Effector memory CD4-positive, alpha-beta T cell (primary cell): ENCODE measurements at places on chromosomes 3 and 15.

DNA sequence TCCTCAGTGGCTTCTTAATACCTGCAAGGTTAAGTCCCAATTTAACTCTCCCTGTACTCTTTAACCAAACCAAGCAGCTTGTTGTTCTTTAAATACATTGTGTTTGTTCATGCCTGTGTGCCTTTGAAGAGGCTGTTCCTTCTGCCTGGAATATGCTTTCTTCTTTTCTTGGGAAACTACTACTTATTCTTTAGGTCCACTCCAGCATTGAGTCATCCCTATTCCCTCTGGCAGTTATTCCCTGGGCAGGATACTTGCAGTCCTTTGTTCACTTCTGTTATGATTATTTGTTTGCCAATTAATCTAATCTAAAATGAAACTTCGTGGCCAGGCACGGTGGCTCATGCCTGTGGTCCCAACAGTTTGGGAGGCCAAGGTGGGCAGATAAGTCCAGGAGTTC, 139.3 kb downstream of the ZNF609 start:
- no peak for DNase-seq

DNA sequence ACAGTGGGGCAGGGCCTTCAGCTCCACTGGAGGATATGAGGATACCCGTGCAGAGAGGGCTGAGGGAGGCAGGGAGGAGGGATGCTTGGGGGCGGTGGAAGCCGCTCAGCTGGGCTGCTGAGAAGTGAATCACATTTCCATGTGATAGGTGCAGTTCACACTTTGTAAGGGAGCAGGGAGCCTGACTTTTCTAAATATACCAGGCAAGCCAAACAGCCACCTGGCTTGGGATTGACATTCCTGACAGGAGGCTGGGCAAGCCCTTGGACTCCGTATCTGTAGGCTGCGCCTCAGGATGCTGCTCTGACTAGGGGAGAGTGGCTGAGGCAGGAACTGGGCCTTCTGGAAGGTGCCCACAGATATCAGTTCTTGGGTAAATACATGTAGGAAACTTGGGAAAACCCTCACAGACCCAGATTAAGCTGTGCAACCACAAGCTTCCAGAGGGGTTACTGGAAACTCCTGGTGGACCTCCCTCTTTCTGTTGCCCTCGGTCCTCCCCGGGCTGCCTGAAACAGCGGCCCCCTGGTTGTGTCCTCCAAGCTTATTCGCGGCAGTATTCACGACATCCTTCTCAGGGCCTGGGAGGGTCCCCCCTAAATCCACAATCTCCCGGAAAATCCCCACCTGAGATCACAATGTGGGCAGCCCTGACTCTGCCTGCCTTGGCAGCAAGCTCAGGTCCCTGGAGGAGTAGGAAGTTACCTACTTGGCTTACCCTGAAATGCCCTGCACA, 33.0 kb upstream of the ADCY5 start:
- no peak for DNase-seq

DNA sequence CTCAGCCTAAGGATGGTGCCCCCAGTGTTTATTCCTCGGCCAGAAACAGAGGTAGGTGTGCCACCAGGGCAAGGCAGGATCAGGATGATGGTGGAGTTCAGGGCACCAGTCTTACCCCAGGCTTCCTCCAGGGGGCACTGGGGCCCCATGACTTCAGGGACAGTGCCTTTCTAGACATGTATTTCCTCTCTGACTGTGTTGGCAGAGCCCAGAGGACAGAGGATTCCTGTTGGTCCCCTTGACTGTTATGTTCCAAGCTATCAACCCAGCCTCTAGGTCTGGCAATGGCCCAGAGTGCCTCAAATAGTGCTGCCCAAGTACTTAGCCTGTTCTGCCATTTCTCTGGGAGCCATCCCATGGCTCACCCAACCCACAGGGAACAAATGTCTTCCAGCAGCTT, 2.8 kb downstream of the HEMK1 start:
- DNase-seq = peak; percentile 65

- DNase-seq = no peak
Observed at GRCh38 chr15:68494573-68495110, 62.7 kb upstream of the ITGA11 start.

DNA sequence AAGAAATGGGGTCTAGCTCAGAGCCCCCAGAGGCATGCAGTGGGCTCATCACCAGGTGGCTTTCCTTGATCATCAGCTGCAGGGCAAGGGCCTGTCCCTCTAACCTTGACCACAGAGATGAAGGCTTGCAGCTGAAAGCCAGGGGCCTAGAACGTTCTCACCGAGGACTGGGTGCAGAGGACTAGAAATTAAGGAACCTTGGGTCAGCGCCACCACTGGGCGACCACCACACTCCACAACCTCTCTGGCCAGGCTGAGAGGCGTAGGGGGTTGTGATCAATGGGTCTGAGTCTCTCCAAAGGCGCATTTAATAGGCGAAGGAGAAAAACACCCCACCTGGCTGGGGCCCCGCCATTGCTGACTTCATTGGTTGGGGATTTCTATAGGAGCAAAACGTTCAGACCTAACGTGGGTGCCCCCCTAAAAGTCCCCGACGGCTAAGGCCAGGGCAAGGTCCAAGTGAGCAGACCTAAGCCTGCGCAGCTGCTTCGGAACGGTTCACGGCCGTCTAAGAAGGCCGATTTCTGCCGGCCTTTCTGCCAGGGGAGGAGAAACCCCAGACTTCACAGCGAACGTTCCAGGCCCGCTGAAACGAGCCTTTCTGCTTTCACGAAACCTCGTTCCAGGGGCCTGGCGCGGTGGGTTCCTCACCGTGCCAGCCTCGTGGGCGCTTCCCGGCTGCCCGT, 915 bp downstream of the BCL2L10 start:
- no peak for DNase-seq

GRCh38 chr15:58513726-58514336, 82.0 kb downstream of the LIPC start:
- no peak for DNase-seq

DNA sequence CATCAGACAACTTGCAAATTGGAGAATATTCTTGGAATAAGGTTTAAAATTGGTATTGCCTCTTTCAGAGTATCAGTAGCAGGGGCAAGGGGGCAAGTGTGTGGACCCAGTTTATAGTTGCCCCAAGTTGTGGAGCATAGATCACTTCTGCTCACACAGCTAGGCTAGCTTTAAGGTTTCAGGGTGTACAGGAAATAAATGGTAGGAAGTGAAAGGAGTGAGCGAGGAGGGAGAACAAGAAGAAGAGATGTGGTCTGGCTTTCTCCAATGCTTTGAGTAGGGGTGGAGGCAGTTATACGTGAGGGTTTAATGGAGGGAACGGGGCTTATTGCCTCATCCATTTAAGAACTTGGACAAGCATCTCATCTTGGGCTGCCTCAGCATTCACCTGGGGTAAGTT, 290.0 kb upstream of the CFAP20DC start:
- DNase-seq = no peak

GRCh38 chr15:40282147-40282868, 556 bp downstream of the ANKRD63 start:
- DNase-seq = peak; percentile 15

DNA sequence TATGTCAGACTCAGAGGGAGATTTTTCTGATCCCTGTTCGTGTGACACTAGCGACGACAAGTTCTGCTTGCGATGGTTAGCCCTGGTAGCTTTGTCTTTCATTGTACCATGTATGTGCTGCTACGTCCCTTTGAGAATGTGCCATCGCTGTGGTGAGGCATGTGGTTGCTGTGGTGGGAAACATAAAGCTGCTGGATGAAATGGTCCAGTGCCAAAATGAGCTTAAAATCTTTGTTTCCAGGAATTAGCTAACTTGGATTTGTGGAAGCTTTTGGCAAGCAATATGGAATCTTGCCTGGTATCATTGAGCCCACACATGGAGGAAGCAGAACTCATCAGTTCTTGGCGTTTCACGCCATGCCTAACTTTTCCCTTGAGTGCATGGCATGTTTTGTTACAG, 98.8 kb downstream of the SPRED1 start:
- DNase-seq = no peak

GRCh38 chr3:12809001-12809400, 12.5 kb downstream of the CAND2 start:
- no peak for DNase-seq

DNA sequence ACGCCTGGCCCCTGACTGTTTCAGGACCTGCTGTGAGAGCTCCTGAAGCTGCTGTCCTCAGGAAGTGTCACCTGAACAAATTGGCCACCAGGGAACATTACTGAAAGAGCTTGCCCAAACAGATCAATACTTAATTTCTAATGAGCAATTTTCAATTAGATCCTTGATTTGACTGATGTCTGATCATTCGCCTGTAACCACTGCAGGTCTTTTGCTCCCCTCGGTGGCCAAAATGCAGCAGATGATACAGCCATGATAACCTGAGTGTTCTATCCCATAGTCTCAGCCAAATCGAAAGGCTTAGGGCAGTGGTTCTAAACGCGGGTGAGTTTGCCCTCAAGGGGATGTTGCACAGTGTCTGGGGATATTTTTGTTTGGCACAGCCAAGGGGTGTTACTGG, 57.6 kb upstream of the MEX3B start:
- no peak for DNase-seq

GRCh38 chr15:84983711-84984110, 2.1 kb downstream of the PDE8A start:
- DNase-seq = no peak

GRCh38 chr3:122233101-122233952, 49.9 kb downstream of the CASR start:
- DNase-seq = no peak

DNA sequence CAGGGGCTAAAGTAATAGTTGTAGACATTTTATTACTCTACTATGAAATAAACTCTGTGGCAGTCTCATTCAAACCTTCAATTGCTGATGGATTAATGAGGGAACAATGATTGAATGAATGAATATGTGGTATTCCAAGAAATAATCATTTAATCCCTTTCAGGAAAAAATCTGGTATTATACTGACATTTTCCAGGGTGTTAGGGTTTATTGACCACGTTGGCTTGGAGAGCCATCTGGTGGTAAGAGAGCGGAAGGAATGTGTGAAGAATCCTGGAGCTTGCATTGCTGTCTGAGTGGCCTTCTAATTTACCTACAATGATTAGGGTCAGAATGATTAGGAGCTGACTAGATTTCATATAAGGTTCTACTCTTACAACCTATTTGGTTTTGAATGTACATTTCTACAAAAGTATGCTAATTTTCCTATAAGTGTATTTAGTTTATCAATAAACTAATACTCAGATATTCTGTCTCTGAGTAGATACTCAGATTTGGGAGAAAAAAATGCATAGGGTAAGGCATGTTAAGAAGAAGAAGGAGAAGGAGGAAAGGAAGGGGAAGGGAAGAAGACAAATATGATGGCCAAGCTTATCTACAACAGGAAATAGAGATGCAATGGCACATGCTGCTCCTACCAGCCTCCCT, 249.9 kb downstream of the ROBO1 start:
- DNase-seq = no peak

- no peak for DNase-seq
Observed at GRCh38 chr15:50065279-50065678, 53.8 kb downstream of the ATP8B4 start.

- DNase-seq = no peak
Observed at GRCh38 chr3:5390936-5391625, 203.6 kb downstream of the EDEM1 start.

DNA sequence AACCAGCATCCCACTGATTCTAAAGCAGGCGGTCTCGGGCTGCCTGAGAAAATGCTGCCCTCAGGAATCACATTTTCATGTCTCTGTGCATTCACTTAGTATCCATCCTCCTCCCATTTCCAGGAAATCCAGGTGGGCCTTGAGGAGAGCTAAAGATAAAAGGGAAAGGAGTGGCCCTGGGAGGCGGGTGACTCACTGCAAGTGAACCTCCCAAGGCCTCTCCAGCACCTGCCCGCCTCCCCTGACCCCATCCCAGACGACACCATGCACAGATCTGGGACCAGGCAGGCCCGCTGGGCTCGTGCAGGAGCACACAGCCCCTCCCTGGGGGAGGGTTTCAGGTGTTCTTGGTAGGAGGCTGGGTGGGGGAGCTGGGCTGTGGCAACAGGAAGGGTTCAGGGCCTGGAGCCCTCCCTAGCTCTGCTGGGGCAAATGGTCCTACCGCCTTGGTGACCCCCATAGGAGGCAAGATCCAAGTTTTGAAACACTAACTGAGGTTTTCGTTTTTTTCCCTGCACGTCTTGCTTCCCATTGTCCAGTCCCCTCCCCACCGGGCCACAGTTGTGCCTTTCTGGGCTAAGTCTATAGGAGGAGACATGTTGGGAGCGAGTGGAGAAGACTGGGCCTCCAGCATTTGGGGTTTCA, 22.2 kb downstream of the MELTF start:
- no peak for DNase-seq

DNA sequence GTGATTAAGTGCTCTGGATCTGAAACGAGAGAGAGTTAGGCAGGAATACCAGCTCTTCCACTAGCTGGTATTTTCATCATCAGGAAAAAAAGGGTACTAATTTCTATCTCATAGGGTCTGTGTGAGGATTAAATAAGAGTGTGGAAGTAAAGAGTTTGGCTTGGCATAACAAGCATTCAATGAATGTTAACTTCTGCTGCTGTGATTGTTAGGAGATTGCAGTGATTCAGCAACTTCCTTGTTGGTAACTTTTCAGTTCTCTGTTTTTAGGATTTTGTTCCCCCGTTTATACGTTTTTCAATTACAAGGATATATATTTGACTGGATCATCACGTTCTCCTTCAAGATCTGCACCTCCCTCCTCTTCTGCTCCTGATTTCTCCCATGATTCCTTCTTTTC, 65.9 kb upstream of the MYO5C start:
- DNase-seq = no peak

DNA sequence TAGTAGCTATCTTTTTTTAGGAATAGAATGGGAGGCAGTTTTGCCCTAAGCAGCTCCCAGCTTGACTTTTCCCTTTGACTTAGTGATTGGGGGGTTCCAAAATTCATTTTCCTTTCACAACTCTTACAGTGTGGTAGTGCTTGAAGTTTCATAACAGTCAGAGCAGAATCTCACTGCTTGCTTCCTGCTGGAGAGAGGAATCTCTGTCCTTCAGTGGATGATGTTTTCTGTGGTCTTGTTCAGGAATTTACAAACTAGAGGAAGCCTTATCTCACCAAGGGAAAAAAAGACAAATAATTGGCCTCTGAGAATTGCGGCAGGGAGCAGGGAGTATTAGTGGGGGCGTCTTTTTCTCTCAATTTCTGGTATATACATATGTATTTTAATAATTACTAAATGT, 326.6 kb upstream of the C2CD4B start:
- DNase-seq = no peak

DNA sequence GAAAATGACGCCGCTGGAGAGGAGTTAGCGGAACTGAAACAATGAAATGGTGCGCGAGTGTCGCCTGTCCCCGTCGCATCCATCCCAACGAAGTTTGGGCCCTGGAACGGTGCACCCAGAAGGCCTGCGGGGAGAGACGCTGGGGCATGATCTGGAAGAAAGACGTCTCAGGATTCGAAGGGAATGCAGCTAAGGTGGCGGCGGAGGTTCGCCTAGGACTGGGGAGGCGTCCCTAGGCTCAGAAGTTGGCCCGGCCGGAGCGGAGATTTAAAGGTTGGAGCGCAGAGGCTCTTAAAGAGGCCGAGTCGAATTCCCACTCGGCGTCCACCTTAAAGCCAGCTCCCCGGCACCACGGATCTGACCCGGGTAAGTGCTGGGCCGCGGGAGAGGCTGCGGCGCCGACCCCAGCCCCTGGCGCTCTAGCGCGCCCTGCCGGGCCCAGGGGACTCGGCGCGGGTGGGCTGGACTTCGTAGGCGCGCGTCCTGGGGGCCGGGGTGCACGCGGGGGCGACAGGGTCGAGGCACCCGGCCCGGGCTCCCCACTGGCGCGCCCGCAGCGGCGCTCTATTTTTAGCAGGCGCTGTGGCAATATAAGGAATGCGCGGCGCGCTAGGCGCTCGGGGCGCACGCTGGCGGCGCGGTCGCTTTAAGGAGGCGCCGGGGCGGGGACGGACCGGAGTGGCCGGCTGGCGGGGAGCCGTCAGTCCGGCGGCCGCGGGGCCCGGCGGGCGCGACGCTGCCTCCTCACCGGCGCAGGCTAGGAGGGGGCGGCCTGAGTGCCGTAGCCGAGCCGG, at the start of gene MRAS:
MRAS (plus strand) TSS at position 620 of the 794 bp plus-strand sequence. CDS start 24,305 bp downstream, outside the sequence.
- no peak for DNase-seq
